ENCODE measurements at places on chromosomes 4 and X.

GRCh38 chrX:12991575-12991974 lies 16.7 kb downstream of the TMSB4X start:
- DNase-seq: no peak

DNA sequence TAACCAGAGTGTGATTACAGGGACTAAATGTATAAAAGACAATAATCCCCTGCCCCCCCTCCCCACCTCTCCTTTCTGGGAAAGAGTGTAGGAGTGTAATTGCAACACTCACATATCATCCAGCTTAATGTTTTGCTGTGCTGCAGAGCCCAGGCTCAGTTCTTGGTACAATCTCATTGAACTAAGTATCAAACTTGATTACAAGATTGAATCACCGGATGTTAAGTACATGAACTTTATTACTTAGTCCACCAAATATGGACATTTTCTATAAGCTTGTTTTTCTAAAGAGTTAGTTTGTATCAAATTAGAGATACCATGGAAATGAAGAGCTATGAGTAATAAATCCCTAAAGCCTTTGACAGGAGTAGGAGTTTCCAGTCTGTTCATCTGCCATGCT lies 559.1 kb downstream of the ZNF674 start:
- no peak for DNase-seq

GRCh38 chr4:98706200-98706813 lies 47.9 kb upstream of the TSPAN5 start:
- no peak for DNase-seq

GRCh38 chrX:37690119-37690518 lies 4.5 kb downstream of the XK start:
- DNase-seq: no peak

DNA sequence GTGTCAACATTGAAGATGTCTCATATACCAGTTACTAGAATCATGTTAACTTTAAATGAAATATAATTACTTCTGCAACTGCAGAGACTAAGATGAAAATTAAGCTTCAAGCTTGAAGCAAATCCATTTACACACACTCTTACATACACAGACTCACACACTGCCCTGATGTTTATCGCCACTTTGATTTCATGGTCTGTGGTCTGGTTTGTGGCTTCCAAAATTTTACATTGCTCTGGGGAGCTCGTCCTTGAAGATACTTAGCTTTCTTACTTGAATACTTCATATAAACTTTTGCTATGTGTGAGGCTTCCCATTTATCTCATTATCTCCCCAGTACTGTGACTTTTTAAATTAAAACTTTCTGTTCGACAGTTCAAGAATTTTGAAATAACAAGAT lies 35.8 kb downstream of the ARHGEF38 start:
- DNase-seq: no peak

GRCh38 chr4:55892156-55892555 lies 38.7 kb downstream of the EXOC1 start:
- DNase-seq: no peak

- no peak for DNase-seq
Measured at GRCh38 chr4:124797223-124797622, 84.7 kb upstream of the ANKRD50 start.

GRCh38 chr4:126306152-126306869 lies 991.6 kb downstream of the FAT4 start:
- DNase-seq: no peak

DNA sequence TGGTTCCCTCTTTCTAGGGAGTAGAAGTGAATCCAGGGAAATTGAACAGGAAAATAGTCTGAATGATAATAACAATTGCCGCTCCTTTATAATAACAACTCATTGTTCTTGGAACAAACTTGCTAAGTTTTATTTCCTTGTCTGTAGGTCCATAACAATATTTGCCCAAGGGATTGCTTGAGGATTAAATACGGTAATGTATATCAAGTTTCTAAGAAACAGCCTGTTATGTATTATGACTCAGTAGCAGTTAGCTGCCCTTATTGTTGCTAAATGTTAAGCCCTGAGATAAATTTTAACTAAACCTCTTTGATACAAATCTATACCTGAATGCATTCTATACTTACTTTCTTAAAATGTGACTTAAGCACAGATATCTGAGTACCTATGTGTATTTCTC lies 215.9 kb upstream of the AADAT start:
- DNase-seq: no peak

Measured in stimulated activated CD8-positive, alpha-beta memory T cell treated with anti-CD3 and anti-CD28 coated beads, Interleukin-15, amount 100 ng/mL, for 1 hour (primary cell).